ENCODE measurements at places on chromosomes 1 and 21.

DNA sequence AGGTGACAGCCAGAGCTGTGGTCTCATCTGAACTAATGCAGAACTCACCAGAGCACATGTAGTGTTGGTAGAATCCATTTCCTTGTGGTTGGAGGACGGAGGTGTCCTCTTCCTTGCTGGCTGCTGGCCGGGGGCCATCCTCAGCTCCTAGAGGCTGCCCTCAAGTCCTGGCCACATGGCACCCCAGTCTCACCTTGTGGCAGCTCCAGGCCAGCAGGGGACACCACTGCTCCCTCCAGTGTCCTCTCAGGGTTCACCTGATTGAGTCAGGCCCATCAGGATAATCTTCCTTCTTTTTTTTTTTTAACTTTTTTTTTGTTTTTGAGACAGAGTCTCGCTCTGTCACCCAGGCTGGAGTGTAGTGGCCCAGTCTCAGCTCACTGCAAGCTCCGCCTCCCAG, 2.9 kb downstream of the KCNE1 start:
- DNase-seq, result no peak

- DNase-seq, result no peak
Observed at GRCh38 chr1:205534444-205534985, 30.0 kb downstream of the CDK18 start.

GRCh38 chr1:40315795-40316594, 1.1 kb downstream of the COL9A2 start:
- no peak for DNase-seq

- DNase-seq, result no peak
Observed at GRCh38 chr1:178098262-178098661, 4.4 kb downstream of the RASAL2 start.

DNA sequence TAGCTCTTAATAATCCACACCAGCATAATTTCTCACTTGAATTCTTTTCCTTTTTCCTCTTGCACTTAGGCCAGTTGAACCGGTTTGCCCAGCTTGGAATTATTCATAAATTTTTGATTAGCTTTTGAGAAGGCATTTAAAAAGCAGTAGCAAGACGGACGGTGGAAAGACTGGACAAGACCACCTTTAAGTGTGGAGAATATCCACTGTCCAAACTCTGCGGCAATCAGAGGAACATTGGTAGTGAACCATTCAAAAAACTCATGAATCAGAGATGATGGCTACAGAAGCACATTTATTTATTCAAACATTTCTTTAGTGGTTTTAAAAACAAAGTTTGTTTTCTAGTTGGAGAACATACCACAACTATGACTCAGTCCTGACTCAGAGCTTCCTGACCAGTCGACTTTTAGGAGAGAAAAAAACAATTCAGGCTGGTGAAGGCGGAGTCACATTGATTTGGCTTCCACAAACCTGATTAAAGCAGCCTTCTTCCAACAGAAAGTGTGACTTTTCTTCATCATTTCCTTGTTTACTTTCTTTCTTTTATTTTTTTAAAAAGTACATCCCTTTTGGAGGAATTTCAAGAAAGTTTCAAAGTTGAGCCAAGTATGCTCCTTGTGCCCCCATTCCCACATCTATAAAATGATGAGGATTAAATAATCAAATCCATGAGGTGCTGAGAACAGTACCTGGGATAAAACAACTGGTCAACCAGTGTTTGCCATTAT, 128.8 kb downstream of the ADSS2 start:
- DNase-seq, result peak; percentile 88

- no peak for DNase-seq
Observed at GRCh38 chr1:18077657-18078215, 29.9 kb upstream of the IGSF21 start.

DNA sequence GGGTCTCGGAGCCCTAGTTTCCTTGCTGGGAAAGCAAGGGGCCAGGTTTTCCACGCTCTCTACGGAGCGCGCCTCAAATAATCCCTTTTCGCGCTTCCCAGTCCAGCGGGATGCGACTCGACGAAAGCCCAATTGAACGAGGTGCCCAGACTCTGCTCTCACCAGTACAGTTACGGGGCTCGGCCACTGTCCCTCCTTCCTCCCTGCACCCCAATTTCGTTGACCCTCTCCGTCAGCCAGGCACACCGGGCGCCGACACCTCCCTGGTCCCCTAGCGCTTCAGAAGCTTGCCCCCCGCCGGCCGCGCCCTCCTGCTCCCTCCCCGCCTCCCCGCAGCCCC, 389 bp downstream of the SEMA6C start:
- no peak for DNase-seq

- no peak for DNase-seq
Observed at GRCh38 chr1:235567812-235568503, 63.7 kb upstream of the B3GALNT2 start.

DNA sequence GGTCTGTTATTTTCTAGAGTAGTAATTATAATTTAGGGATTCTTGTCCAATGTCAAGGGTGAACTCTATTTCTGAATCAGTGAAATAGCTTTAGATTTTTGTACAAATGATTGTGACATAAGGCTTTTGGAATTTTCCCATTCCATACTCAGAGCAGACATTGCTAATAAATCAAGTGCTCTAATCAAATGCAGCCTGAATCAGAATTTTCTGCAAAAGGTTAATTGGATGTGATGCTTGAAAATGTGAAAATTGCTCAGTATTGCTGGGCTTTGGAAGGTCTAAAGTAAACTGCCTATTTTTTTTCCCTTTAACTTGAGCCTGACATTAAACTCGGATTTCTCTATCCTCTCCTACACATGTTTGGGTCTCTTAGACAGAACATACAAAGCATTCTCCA, 23.2 kb downstream of the SGIP1 start:
- no peak for DNase-seq

DNA sequence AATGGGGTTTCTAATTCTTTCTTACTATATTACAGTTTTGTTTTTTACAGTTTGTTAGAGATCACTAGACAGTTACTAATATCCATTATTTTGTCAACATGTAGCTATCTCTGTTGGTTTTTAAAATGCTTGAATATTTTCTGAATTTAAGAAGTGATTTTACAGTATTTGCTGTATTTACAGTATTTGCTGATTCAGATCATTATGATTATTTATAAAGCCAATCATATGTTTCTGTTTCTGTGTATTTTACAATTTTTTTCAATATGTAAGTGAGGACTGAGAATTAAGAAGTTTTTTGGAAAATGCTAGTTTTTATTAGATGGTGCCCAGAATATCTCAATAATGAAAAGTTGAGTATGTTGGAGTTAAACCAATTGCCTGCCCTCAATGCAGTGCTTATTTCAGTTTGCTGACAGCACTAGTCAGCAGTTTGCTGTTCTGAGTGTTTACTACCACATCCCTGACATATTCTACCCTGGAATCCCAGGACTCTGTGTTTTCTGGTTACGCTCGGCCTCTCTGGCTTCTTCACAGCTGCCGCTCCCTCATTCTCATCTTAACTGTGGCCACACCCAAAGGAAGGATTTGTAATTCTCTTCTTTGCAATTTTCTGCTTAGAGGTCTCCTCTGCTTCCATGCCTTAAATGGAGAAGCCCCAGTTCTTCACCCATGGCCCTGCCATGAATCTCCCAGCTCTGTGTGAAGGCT, 68.0 kb upstream of the BACH1 start:
- no peak for DNase-seq

- no peak for DNase-seq
Observed at GRCh38 chr1:181062836-181063428, 25.6 kb upstream of the IER5 start.

All from RKO (cell line).